ENCODE measurements at places on chromosomes 1 and 21.
A peak's percentile ranks its signal among the peaks of the same experiment; 100 is the strongest.

- peak overlapping the region; percentile 96 for H3K27ac ChIP-seq
- peaks cover 72% of the 10 kb centered on the region for H3K4me1 ChIP-seq
- H3K4me3 ChIP-seq = peak overlapping the region; percentile 49
- H3K36me3 ChIP-seq = peaks cover 15% of the 10 kb centered on the region
- H3K27me3 ChIP-seq = no peaks in the 10 kb centered on the region
- DNase-seq = peak; percentile 74
These were observed 65.5 kb downstream of the NID1 start for GRCh38 chr1:235999259-235999925.

DNA sequence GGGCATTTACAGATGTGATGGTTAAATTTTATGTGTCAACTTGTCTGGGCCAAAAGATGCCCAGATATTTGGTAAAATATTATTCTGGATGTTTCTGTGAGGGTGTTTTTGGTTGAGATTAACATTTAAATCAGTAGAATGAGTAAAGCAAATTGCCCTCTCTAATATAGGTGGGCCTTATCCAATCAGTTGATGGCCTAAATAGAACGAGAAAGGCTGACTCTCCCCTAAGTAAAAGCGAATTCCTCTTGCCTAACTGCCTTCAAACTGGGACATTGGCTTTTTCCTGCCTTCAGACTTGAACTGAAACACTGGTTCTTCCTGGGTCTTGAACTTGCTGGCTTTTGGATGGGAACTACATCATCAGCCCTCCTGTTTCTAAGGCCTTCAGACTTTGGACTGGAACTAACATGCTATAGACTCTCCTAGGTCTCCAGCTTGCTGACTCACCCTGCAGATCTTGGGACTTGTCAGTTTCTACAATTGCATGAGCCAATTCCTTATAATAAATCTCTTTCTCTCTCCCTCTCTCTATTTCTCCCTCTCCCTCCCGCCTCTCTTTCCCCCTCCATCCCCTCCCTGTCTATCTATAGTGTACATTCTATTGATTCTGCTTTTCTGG, 10.2 kb upstream of the NAV1 start:
- no peaks in the 10 kb centered on the region for H3K27me3 ChIP-seq
- H3K36me3 ChIP-seq = peaks cover 11% of the 10 kb centered on the region
- H3K27ac ChIP-seq = no peak overlapping the region
- no peaks in the 10 kb centered on the region for H3K4me1 ChIP-seq
- no peak for DNase-seq

- no peak for DNase-seq
- no peak overlapping the region for H3K4me3 ChIP-seq
- H3K36me3 ChIP-seq = no peaks in the 10 kb centered on the region
- H3K27me3 ChIP-seq = no peaks in the 10 kb centered on the region
These were observed 81.6 kb downstream of the ADSS2 start for GRCh38 chr1:244370060-244370637.

DNA sequence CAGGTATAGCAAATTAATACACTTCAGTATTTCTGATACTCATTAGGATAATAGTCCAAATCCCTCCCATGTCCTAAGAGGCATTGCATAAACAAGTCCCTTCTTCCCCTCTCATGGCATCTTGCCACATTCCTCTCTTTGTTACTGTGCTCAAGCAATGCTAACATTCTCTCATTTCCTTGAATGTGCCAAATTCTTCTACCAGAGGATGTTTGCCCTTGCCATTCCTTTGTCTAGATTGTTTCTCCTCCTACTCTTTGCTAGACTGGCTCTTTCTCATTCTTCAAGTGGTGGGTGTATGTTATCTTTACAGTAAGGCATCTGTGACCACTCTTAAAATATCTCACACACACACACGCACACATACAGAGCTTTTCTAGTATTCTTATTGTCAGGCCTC, 621.0 kb upstream of the CXADR start:
- DNase-seq = no peak
- no peaks in the 10 kb centered on the region for H3K27me3 ChIP-seq
- no peak overlapping the region for H3K4me3 ChIP-seq
- H3K27ac ChIP-seq = no peak overlapping the region
- no peaks in the 10 kb centered on the region for H3K36me3 ChIP-seq

DNA sequence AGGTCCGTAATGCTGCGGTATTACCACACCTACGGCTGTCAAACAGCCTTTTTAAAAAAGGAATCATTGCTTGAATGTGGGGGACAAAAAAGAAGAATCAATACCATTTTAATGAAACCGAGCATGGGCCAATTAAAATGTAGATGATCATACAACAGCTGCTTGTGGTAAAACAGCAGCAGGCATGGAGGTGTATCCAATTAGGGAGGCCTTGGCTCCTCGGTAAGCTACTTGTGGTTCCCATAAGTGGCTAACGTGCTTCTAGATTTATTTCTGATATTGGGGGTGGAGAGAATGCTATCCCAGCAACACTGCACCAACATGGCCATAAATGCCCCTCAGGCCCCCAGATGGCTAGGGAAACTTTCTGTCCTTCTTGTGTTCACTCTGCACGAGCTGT, 1.8 kb downstream of the PTPN14 start:
- no peak overlapping the region for H3K27ac ChIP-seq
- H3K4me3 ChIP-seq = no peak overlapping the region
- H3K4me1 ChIP-seq = peaks cover 23% of the 10 kb centered on the region
- peaks cover 73% of the 10 kb centered on the region for H3K27me3 ChIP-seq
- DNase-seq = no peak

DNA sequence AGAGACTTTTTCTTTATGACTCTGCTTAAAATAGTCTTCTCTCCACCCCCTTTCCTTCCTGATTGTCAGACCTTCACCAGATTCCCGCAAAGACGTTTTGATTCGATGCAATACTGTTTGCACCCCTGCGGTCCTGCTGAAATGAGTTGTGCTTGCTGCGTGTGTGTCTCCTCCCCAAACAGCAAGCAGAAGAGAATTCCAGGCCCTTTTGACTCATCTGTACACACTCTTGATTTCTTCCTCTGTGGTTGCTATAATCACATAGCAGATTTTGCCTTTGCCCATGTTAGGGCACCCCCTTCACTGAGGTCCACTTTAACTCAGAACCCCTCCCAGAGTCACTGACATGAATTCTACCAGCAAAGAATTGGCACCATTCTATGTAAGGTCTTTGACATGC, 136.5 kb downstream of the ZZZ3 start:
- no peaks in the 10 kb centered on the region for H3K4me1 ChIP-seq
- no peaks in the 10 kb centered on the region for H3K36me3 ChIP-seq
- no peak overlapping the region for H3K4me3 ChIP-seq
- no peak overlapping the region for H3K27ac ChIP-seq
- no peaks in the 10 kb centered on the region for H3K27me3 ChIP-seq

DNA sequence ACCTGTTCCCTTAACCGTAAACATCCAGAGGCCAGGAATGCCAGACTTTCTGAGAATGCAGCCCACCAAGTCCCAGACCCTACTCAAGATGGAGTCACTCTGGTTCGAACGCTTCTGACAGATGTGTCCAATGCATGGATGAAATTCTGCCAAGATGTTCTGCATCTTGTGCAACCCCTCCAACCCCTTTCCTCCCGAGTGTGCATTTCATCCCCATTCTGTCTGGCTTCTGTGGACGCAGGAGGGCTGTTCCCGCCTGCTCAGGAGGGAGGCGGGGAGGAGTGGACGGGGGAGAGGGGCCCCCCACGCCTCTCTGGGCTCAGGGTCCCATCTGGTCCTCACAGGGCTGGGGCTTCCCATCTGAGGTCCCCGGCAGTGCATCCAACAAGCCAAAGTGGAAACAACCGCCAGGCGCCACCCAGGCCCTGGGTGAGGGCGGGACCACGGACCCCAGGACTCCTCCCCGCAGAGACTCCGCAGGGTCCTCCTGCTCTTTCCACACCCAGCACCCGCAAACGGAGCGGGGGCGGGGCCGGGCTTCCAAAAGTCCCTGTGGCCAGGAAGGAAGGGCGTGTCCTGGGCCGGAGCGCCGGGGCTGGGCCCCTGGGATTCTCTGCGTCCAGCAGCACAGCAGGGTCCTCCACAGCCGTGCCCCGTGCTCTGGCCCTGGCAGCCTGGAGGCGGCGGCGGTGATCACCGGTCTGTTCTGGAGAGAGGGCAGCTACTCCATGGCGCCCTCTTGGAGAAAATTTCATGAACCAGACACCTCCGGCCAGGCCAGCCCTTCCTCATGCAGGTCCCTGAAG, 27.8 kb upstream of the SUMO3 start:
- no peak overlapping the region for H3K27ac ChIP-seq
- peaks cover 19% of the 10 kb centered on the region for H3K4me1 ChIP-seq
- H3K4me3 ChIP-seq = peak overlapping the region; percentile 45
- H3K27me3 ChIP-seq = no peaks in the 10 kb centered on the region
- DNase-seq = peak; percentile 62
- peaks cover 15% of the 10 kb centered on the region for H3K36me3 ChIP-seq

GRCh38 chr1:90434460-90434859, 282.6 kb downstream of the BARHL2 start:
- peaks cover 3% of the 10 kb centered on the region for H3K27me3 ChIP-seq
- no peak for DNase-seq

DNA sequence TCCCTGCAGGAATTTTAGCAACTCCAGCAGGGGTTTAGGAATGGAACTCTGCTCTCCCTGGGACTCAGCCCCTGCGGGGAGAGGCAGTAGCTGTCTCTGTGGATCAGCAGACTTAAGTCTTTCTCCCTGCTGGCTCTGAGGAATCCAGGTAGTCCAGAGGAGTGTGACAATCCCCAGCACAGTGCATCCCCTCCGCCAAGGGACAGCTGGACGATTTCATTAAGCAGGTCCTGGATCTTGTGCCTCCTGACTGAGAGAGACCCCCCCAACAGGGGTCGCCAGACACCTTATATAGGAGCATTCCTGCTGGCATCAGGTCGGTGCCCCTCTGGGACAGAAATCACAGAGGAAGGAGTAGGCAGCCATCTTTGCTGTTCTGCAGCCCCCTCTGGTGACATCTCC, 30.6 kb downstream of the AKT3 start:
- H3K27ac ChIP-seq = no peak overlapping the region
- no peak overlapping the region for H3K4me3 ChIP-seq
- no peak for DNase-seq
- H3K27me3 ChIP-seq = no peaks in the 10 kb centered on the region

DNA sequence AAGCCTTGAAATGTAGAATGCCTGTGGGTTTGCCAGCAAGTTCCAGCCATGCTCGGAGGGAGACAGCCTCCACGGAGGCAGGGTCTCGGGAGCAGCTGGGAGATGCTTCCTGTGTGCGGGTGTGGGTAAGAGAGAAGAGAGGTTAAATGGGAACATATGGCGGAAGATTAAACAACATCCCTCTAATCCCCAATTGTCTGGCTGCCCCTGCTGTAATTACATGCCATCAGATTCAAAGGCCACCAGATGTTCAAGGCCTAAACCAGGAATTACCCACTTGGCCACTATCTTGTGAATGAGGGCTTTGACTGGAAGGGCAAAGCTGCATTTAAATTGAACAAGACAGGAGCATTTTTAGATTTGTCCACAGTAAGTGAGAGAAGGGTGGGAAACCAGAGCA, 81.4 kb upstream of the BACE2 start:
- no peaks in the 10 kb centered on the region for H3K36me3 ChIP-seq
- H3K4me3 ChIP-seq = no peak overlapping the region
- no peaks in the 10 kb centered on the region for H3K4me1 ChIP-seq
- H3K27ac ChIP-seq = no peak overlapping the region

DNA sequence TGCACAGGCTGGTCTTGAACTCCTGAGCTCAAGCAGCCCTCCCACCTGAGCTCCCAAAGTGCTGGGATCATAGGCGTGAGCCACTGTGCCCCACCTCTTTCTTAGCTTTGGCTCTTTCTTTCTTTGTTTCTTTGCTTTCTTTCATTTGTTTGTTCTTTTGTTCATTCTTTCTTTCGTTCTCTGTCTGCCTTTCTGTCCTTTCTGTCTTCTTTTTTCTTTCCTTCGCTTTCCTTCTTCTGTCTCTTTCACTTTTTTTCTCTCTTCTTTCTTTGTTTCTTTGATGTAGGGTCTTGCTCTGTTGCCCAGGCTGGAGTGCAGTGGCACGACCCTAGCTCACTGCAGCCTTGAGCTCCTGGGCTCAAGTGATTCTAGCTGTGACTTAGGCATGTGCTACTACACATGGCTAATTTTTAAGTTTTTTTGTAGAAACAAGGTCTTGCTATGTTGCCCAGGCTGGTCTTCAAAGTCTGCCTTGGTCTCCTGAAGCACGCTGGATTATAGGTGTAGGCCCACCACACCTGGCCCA, 18.9 kb downstream of the SOX13 start:
- no peaks in the 10 kb centered on the region for H3K4me1 ChIP-seq
- H3K36me3 ChIP-seq = no peaks in the 10 kb centered on the region
- H3K27ac ChIP-seq = no peak overlapping the region
- H3K27me3 ChIP-seq = peaks cover 7% of the 10 kb centered on the region
- H3K4me3 ChIP-seq = no peak overlapping the region

- H3K27me3 ChIP-seq = peaks cover 51% of the 10 kb centered on the region
- H3K4me1 ChIP-seq = peaks cover 12% of the 10 kb centered on the region
- no peak for DNase-seq
- H3K36me3 ChIP-seq = no peaks in the 10 kb centered on the region
- no peak overlapping the region for H3K27ac ChIP-seq
These were observed 5.7 kb downstream of the HAPLN2 start for GRCh38 chr1:156624814-156625435.

DNA sequence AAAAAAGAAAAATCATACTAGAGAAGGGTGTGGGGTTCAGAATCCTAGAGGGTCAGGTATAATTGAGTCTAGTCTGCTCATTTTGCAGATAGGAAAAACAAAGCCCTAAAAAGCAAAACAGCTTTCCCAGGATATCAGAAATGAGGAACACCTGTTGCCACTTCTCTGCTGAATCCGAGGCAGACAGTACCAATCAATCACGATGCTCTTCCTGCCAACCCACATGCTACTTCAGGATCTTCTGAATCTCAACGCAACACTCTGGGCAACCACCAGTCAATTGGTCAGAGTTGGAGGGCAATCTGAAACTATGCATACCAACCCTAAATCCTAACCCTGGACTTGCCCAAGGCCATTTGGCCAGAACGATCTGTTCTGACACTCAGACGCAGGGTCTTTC, 128.3 kb downstream of the EPHB2 start:
- no peaks in the 10 kb centered on the region for H3K4me1 ChIP-seq
- no peaks in the 10 kb centered on the region for H3K36me3 ChIP-seq
- no peak for DNase-seq

DNA sequence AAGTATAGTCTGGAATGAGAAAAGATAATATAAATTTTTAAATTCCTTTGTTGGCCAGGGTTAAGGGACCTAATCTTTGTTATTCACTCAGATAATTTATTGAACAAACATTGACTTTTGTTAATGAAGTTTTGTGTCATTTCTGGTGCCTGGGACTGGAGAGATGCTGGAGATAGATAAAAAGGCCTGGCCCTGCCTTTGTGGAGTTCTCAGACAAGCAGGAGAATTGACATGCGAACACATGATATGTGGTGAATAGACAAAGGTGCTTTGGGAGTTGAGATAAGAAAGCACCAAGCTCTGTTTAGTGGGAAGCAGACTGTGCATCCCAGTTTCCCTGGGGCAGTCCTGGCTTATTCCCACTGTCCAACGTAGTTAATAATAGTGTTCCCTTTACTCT, 8.5 kb downstream of the C1orf21 start:
- H3K27ac ChIP-seq = no peak overlapping the region
- DNase-seq = no peak
- no peaks in the 10 kb centered on the region for H3K36me3 ChIP-seq
- H3K4me3 ChIP-seq = no peak overlapping the region
- H3K4me1 ChIP-seq = no peaks in the 10 kb centered on the region
